Panc1 (cell line): ENCODE measurements at places on chromosomes 13 and 19.

DNA sequence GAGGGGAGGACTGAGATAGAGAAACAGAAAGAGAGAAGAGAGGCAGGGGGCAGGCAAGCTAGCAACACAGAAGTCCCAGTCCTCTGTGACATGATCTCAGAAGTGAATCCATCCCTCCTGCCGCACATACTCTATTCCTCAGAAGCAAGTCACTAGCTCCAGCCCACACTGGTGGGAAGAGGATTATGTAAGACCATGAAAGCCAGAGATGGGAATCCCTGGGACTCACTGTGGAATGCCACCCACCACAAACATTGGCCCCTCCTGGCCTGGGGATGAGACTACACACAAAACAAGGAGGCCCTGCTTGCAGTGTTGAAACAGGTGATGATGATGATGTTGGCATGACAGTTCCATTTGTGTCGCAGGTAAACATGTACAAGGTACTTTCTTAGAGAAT is 419.9 kb downstream of the IRS2 start:
- DNase-seq, result no peak

DNA sequence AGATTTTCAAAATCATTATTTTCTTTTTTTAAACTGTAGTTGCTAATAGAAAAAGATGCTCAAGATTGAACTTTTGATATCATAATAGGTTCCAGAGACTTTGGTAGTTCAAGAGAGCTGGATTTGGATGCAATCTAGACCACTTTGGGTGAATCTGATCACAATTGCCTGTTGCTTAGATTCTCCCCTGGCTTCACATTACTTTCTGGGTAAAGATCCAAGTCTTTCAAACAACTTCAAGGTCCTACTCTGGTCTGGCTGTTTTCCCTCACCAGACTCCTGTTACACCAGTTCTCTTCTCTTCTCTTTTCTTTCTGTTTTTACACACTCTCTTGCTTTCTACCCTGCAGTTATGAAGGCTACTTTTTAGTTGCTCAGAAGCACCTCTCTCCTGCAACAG is 7.4 kb upstream of the SPRY2 start:
- no peak for DNase-seq

- DNase-seq, result no peak
These were observed 452.0 kb downstream of the SLITRK6 start for GRCh38 chr13:85347251-85347650.

DNA sequence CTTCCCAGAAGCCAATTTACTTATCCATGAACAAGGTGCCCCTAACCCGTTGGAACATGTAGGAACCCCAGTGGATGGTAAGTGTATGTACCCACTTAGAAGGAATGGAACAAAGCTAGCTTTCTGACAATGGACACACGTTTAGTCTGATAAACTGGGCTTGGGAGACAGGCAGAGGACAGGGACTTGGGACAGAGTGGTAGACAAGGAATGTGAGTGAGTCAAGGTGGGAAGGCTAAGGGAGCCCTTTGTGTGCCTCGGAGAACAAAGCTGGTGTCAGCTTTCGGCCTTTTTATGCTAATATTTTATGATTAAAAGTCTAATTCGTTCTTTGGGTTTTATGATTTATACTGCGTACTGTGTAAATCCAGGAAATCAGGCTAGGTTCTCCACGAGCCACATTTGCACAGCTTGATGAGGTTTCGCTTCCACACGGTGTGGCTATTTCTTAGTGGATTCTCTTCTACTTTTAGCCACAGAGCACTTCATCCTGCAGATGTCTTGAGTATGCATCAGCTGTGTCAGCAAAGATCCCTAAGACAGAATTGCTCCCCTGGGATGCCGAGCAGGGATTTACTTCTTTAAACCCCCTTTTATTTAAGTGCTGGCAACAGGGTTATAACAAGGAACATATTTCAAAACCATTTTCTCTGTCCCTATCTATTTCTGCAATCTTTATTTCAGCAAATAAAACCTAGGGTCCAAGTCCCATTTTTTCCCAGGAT is 258.5 kb downstream of the DLEU7 start:
- DNase-seq, result no peak

GRCh38 chr13:112182846-112183531 is 116.0 kb downstream of the SOX1 start:
- no peak for DNase-seq

DNA sequence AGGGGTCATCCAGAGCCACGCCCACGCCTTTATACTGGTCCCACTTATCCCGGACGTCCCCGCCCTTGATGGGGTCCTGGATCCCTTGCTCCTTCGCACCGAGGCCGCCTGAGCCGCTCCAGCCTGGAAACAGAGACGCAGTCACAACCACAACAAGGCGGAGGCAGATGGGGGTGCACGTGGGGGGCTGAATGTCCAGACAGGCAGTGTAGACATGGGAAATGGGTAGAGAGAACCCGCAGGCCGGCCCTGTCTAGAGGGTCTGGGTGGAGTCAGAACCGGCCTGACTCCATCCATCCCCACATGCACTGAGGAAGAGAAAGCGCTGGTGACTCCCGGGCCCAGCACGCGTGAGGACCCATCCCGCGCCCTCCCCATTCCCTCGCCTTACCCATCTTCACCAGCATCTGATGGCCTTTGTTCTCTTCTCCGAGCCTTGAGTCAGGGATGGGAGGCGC is 23.0 kb downstream of the CHERP start:
- no peak for DNase-seq

GRCh38 chr13:28497143-28497876 is 2.4 kb upstream of the FLT1 start:
- no peak for DNase-seq

- DNase-seq, result no peak
These were observed 897.2 kb downstream of the DIAPH3 start for GRCh38 chr13:59266478-59267063.

- no peak for DNase-seq
These were observed 588.5 kb downstream of the GPC5 start for GRCh38 chr13:91986761-91987483.

DNA sequence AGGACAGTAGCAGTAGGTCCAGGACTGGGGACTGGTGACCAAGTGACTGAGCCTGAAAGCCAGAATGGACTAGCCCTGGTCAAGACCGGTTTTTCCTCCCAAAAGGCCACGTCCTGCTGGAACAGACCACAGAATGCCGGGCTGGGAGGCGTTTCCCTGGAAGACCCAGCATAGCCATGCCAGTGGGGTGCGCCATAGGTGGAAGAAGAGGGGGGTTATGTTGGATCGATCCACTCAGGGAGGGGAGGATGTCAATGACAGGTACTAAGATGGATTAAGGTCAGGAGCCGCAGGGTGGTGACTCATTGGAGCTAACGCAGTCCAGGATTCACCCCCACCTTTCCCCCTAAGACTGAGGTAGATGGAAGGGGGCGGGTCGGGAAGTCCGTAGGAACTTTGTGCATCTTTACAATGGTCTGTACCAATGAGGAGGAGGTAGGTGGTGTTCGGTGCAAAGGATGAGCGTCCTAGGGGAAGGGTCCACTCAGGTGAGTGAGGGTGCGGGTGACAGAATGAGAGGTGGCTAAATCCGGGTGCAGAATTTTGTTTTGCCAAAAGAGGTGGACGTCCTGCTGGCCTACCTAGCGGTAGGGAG is 21.0 kb downstream of the VASP start:
- DNase-seq, result no peak

DNA sequence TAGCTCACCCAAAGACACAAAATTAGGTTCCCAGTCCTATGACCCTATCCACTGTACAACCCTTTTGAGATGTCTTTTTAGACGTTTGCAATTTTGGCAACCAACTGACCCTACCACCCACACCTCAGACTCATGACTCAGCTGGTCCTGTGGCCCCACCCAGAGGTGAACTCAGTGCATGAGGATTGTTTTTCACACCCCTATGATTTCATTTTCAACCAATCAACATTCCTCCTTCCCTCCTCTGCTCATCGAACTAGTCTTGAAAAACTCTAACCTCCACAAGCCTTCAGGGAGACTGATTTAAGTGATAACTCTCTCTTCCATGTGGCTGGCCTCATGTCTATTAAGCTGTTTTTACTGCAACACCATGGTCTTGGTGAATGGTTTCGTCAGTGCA is 350.7 kb downstream of the UQCRFS1 start:
- DNase-seq, result no peak

DNA sequence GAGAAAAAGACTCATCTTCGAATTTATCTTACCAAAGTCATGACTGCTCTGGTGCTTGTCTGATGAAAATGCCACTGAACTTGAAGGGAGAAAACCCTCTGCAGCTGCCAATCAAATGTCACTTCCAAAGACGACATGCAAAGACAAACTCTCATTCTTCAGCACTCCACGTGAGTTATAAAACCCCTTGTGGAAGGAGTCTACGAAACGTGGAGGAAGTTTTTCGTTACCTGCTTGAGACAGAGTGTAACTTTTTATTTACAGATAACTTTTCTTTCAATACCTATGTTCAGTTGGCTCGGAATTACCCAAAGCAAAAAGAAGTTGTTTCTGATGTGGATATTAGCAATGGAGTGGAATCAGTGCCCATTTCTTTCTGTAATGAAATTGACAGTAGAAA is 19.2 kb upstream of the PHF11 start:
- no peak for DNase-seq

GRCh38 chr13:57353831-57354230 is 186.8 kb downstream of the PRR20E start:
- no peak for DNase-seq

GRCh38 chr13:105343134-105343806 is 1192.2 kb downstream of the EFNB2 start:
- no peak for DNase-seq

DNA sequence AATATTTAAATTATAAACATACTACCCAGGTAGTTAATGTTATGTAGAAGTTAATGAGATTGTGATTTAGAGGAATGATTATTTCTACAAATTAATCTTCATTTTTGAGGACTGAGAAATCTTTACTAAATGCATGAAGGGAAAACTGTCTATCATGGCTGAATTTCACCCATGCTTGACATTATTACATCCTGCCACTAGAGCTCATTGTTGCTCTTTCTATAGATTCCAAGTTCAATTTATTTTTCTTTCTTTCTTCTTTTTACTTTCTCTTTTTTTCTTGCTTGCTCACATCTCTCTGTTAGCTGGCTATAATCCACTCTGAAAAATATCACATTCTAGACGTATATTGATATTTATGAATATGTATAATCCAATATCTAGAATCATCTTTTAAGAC is 505.0 kb upstream of the KLHL1 start:
- no peak for DNase-seq

GRCh38 chr13:112054616-112055015 is 12.3 kb upstream of the SOX1 start:
- DNase-seq, result no peak

DNA sequence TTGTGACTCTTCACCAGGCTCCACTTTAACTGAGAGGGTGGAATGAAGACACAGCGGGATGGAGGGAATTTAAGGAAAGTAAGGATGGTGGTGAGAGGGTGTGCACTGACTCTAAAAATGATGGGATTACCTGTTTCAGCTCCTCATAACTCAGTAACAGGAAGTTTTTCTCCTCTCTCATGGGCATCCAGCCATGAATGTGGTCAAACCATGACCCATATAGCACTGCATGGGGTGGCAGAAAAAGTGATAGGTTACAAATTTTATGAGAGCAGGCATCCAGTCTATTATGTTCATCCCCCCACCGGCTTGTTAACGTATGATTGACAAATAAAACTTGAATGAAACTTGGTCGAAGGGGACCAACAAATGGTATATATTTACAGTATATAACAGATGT is 7.2 kb downstream of the SULT2A1 start:
- no peak for DNase-seq

DNA sequence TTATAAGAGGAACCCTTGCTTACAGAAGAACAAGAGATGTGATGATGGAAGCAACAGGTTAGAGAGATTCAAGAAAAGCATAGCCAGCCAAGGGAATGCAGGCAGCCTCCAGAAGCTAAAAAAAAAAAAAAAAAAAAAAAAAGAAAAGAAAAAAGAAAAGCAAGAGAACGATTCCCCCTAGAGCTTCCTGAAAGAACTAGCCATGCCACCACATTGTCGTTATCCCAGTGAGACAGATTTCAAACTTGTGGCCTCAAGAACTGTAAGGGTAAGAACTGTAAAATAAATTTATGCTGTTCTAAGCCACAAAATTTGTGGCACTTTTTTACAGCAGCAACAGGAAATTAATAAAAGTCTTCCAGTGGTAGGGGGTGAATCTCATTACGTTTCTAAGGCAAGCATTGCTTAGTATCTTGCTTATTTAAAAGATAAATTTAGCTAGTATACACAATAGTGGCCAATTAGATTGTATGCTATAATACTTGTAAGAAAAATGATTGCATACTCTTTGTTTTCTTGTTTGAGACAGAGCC is 21.8 kb downstream of the RFXAP start:
- no peak for DNase-seq

DNA sequence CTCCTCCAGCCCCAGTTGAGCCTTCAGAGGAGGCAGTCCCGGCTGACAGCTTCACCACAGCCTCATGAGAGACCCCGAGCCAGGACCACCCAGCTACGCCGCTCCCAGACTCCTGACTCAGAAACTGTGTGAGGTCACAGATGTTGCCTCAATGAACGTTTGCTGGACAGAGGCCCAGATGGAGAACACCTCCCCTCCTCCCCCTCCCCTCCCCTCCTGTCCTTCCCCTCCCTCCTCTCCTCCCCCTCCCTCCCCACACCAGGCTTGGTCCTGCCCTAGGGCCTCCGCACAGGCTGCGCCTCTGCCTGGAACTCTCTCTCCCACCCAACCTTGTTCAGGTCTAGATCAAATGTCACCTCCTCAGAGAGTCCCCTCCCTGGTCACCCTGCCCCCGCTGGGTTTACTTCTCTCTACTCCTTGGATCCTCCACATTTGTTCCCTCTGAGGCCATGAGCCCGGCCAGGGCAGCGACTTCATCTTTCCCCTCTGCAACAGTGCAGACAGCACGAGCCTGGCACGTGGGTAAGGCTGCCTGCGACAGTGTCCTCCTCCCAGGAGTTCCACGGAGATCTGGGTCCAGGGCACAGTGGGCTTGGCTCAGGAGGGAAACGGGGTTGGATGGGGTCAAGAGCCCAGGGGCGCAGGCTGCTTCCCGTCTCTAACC is 17.4 kb downstream of the PIP5K1C start:
- no peak for DNase-seq

DNA sequence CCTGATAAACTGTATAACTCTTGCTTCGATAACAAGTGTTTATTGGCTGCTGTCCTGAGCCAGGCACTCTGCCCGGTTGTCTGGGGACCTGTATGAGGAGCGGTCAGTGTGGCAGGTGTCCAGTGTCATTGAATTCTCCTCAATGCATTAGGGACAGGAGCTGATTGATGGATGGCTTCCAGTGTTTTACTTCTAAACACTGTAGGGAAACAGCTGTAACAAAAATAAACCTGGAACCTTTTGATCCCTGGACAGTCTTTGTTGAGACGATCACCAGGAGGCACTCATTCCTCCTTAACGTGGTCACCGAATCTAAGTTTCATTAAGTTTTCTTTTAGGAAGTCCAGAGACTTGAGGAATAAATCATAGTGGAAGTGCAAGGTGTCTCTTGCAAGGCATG is 17.9 kb downstream of the UBAC2 start:
- DNase-seq, result no peak

GRCh38 chr19:52938761-52939160 is 15.5 kb upstream of the ZNF888 start:
- no peak for DNase-seq
